ENCODE measurements at places on chromosomes 7 and 10.
A peak's percentile ranks its signal among the peaks of the same experiment; 100 is the strongest.

GRCh38 chr10:120543291-120543690 lies 86.3 kb downstream of the PLPP4 start:
- no peak for DNase-seq

DNA sequence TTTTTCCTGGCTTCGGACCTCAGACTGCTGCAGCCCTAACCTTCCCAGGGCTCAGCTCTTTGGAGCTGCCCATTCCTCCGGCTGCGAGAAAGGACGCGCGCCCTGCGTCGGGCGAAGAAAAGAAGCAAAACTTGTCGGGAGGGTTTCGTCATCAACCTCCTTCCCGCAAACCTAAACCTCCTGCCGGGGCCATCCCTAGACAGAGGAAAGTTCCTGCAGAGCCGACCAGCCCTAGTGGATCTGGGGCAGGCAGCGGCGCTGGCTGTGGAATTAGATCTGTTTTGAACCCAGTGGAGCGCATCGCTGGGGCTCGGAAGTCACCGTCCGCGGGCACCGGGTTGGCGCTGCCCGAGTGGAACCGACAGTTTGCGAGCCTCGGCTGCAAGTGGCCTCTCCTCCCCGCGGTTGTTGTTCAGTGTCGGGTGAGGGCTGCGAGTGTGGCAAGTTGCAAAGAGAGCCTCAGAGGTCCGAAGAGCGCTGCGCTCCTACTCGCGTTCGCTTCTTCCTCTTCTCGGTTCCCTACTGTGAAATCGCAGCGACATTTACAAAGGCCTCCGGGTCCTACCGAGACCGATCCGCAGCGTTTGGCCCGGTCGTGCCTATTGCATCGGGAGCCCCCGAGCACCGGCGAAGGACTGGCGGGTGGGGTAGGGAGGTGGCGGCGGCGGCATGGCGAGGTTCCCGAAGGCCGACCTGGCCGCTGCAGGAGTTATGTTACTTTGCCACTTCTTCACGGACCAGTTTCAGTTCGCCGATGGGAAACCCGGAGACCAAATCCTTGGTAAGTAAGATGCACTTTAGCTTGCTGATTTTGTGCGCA lies at the start of gene PLXDC2:
Gene PLXDC2 (plus strand): TSS at position 22 of the 820 bp plus-strand sequence.
- DNase-seq, result no peak

GRCh38 chr7:2837496-2837895 lies 6.6 kb downstream of the GNA12 start:
- DNase-seq, result no peak

DNA sequence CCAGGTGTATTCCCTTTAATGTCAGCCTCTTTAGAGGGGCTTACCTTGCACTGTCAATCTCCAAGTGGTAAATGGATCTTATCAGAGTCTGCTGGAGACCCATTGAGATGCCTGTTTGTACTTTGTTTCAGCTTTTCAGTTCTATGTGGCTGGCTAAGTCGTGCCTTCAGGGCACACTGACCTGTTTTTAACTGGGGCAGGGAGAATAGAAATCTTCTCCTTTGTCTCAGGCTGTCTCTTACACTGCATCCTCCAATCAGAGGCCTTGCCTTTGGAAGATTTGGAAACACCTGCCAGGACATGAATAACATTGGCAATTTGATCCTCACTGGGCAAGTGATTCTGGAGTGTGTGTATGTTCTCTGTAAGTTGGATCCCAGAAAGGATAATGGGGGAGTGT lies 65.0 kb downstream of the POU6F2 start:
- DNase-seq, result no peak

- no peak for DNase-seq
Measured at GRCh38 chr7:47080816-47081215, 501.1 kb downstream of the TNS3 start.

- DNase-seq, result no peak
Measured at GRCh38 chr7:85805656-85806055, 618.8 kb upstream of the SEMA3D start.

GRCh38 chr7:4154882-4155535 lies 527.1 kb upstream of the FOXK1 start:
- no peak for DNase-seq

DNA sequence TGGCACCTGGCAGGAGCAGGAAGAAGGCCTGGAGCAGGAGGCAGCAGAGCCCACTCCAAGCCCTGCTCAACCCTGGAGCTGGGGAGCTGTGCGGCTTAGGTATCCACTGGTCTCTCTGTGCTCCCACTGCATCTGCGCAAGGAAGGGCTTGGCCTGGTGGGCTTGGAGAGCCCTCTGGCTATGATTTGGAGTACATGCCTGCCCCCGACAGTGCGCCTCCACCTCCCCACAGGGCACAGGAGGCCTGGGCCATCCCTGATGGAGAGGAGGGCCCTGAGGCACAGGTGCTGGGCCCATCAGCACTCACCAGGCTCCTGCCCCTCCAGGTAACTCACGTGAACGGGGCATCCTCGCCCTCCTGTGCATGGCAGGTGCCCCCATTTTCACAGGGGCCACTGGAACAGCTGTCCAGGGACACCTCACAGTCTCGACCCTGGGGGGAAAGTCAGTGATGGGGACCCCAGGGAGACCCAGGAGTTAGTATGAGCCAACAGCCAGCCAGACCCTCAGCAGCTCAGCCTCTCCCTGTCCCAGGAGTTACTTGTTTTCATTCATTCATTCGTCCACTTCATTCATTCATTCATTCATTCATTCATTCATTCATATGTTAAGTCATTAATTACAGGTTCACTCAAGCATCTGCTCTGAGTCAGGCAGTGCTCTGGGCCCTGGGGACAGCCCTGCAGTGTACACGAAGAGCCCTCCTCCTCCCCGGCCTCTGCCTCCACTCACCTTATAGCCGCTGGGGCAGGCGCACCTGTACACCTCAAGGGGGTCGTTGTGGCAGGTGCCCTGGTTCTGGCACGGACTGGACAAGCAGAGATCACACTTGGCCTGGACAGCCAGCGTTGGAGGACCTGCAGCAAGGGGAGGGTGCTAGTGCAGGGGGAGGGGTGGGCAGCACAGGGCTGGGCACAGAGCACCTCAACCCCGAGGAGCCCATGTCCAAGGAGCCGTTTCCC lies 167.2 kb downstream of the SLIT1 start:
- DNase-seq, result no peak

DNA sequence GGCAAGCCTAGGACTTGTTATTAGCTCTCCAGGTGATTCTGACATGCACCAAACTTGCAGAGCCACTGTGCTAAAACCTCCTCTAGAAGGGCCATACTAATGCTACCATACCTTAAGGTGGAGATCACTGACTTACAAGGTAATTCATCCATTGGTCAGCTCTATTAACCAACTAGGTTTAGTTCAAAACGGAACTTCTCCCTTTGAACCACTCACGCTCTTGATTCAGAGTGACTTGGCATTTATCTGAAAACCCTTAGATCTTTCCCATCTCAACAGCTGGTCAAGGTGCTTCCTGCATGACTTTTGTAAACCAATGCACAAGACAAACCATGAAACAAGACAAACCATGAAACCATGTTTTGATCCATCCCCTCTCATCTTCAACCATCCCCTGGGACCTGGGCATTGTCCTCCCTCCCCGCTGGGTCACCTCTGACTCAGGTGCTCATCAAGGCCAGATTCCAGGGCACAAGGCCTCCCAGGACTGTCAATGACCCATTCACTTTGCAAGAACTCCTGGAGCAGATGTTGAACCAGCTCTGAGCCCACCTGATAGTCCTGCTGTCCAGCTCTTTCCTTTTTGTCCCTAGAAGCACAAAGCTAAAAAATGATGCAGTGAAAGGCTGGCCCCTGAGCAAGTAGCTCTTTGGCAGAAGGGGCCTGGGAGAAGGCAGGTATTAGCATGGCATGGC lies 18.8 kb downstream of the IMPDH1 start:
- DNase-seq, result no peak

DNA sequence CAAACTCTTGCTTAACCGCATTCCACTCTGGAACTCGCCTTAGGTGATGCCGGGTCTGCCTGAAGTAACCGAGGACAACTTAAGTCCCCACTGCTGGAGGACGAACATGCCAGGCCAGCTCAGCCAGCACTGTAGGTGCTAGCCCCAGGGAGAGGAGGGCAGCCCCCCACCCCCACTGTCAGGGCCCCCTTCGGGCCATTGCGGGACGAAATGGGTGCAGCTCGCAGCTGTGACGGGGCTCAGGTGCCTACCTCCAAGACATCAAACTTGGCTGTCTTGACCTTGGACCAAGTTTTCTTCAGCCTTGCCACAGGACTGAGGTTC lies 60.4 kb downstream of the CSGALNACT2 start:
- no peak for DNase-seq

DNA sequence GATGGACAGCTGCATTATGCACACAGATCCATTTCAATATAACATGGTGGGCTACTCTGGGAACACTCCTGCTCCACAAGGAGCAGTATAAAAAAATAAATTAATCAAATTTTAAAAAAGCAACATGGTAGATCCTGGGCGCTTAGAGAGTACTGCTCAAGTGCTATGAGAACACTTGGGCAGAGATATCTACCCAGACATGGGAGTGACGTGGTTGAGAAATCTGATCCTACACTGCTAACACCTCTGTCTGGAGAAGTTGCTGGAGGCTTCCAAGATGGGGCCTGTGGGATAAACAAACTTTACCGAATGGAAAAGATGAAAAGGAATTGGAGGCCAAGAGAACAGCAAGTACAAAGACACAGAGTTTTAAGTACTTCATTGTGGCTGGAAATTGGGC lies 9.0 kb downstream of the NSMCE4A start:
- DNase-seq, result no peak

DNA sequence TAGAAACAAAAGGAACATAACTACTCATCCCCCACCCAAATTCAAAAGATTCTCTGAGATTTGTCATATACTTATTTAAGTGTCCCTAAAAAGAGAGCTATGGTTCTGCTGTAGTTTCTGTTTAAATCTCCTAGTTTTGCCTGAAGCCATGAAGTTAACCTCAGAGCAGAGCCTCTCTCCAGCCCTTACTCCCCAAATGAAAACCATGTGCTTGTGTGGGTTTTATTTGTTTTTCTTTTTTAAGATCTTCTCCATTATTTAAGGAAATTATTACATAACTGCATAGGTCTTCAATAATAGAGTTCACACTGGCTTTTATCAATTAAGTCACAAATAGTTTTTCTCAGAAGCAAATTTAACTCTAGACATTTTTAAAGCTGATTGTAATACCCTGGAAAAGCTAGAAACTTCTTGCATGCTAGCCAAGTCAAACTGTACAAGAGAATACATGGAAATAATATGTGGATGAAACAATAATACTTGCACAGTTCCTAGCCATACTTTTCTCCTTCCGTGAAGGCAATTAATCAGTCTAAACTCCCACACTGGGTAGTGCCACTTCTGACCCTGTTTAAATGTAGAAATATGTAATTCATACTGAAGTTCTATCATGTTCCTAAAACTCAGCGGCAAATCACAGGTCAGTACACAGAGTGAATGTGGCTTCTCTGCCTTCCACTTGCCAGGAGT lies 579.7 kb downstream of the SUGCT start:
- no peak for DNase-seq

- DNase-seq, result peak; percentile 85
Measured at GRCh38 chr7:30594540-30595435, at the start of gene GARS1. Gene GARS1 (plus strand): TSS chr7:30594878. CDS start chr7:30594922, 44 bp downstream.

DNA sequence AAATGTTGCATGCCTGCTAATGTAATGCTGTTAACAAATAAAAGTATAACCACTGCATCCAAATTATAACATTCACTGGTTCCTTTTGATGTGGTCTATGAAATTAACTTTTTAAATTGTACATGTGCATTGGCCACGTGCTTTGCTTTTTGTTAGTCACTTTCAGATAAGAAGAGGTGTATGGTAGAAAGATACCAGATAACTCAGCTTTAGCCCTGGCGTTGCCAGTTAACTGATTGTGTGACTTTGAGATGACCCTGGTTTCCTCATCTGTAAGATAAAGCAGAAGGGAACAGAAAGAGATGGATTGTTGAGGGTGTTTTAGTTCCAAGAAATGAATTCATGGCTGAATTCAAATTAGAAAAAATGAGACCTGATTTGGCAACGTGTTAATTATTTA lies 1.9 kb upstream of the TRDMT1 start:
- no peak for DNase-seq

DNA sequence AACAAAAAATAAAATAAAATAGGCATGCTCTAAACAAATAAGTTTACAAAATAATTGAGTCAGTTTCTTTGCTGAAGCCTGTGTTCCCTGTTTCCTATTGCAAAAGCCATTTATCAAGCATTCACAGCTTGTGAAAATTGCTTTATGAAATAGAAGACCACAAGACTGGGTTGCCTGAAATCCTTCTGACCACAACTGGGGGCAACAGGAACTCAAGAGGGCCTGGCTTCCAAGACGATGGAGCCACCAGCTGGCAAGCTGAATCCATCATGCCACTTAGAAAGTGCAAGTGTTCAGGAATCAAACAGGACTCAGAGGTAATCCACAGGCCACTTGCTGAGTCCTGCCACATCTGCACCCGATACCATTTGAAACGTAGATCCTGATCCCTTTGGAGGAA lies 752 bp upstream of the ABCA13 start:
- DNase-seq, result no peak

- no peak for DNase-seq
Measured at GRCh38 chr7:44634187-44634838, 27.9 kb downstream of the OGDH start.

- DNase-seq, result no peak
Measured at GRCh38 chr7:50209461-50210135, 94.9 kb upstream of the IKZF1 start.

- DNase-seq, result no peak
Measured at GRCh38 chr10:114279901-114280644, 41.0 kb downstream of the VWA2 start.

GRCh38 chr10:4561296-4561695 lies 264.7 kb upstream of the AKR1E2 start:
- DNase-seq, result no peak

GRCh38 chr10:123148414-123149161 lies 652 bp downstream of the HMX2 start:
- no peak for DNase-seq

DNA sequence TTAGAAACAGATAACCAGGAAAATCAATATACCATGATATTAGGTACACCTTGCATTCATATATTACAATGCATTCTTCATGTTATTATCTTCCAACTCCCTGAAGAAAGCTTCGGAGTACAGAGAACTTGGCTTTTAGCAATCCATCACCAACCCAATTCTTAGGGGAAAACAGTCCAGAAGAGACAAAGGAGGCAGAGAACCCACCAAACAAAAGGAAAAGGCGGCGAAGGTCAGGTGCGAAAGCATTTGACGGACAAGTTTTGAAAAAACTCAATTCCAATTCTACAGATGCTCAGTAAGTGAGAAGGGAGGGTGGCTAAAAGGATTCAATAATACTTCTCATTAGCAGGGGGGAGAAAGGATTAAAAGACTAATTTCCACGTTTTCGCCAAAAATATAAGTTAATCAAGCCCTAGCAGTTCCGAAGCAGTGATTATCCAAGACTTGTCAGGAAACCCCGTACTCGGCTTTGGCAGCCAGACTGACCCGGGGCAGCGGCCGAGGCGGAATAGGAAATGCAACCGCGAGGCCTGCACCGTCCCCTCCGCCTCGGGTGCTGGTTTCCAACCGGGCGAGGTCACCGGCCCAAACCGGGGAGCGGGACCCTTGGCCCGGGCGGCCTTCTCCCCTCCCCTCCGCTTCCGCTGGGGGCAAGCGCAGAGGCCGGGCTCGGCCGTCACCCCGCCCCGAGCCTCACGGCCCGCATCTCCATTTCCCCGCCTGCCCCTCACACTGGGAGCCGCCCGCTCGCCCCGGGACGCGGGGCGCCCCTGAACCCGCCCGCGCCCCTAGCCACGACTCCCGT lies 747 bp downstream of the GDI2 start:
- peak; percentile 62 for DNase-seq

- no peak for DNase-seq
Measured at GRCh38 chr10:11237571-11237970, 219.9 kb downstream of the CELF2 start.

- DNase-seq, result no peak
Measured at GRCh38 chr7:155845226-155845625, 33.0 kb upstream of the SHH start.

- DNase-seq, result no peak
Measured at GRCh38 chr10:104323760-104324201, 14.5 kb downstream of the ITPRIP start.

Data from activated CD4-positive, CD25-positive, alpha-beta regulatory T cell treated with anti-CD3 and anti-CD28 coated beads, Interleukin-2, amount 50 U/mL, for 72 hours (primary cell).